ENCODE measurements at places on chromosomes 1 and 21.

- no peak for DNase-seq
Observed at GRCh38 chr21:38495696-38496095, 2.6 kb downstream of the ERG start.

DNA sequence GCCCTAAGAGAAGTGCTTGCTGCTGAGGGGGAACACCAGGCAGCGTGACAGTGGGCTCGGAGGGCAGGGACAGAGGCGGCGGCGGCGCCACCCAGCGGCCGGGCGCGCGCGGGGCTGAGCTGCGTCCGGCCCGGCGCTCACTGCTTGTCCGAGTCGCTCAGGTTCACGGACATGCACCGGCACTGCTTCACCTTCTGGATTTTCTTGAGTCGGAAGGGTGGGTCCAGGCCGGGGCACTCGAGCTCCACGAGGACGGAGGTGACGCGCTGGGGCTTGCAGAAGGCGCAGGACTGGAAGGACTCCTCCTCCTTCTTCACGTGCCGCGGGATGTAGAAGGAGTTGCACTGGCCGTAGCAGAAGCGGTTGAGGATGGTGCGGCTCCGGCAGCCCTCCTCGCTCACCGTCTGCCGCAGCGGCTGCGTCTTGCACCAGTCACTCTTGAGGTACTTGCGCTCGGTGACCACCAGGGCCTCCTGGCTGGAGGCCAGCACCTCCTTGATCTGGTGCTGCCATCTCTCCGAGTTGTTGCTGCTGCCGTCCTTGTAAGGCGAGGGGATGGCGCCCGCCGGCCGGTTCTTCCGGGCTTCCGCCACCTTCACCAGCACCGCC is 119.0 kb downstream of the GREM2 start:
- peak; percentile 38 for DNase-seq

DNA sequence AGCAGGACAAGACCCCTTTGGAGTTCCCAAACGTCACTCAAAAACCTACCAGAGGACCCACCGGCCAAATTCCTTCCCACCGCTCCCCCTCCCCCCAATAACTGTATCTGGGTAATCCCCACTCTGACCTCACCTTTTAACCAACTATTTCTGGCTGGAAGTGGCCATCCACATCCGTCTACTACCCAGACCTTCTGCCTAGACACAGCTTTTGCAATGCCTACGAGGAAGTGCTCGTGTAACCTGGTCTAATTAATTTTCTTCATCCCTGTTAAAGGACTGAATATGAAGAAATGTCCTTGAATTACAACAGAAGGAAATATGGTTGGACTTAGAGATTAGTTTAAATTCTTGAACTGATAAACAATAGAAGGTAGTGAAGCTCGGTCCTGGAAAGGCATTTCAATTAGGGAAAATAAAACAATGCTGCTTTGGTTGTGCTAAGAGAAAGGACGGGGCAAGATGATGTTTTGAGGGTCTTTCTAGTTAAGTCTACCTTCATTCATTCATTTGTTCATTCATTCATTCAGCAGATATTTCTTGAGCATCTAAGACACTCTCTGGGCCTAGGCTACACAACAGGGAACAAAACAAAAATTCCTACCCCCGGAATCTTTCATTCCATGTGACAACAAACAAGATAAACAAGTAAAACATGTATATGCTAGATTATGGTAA is 18.8 kb downstream of the AVPR1B start:
- DNase-seq = no peak

DNA sequence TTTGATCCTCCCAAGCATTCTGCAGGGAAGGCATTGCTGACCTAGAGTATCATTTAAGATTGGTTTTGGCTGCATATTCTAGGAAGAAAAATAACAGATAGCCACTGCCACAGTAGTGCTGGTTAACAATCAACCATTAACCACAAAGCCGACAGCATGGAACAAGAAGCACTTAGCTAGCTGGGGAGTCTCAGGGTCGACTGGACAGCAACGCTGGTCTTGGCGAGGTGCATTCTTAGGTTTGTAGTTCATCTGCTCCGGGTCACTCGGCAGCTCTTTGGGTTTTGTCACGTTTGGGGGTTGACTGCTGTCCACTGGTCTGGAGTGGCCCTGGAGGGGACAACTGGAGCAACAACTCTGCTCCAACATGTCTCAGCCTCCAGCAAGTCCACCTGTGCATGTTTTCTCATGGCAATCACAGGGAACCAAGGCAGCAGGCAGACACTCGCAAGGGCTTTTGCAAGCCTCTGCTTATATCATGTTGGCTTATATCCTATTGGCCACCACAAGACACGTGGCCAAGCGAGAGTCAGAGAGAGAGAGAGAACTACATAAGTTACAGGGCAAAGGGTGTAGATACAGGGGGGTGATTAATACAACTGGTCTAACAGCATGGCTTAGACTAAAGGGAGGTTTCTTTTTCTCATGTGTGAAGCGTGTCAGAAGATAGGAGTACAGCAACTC is 99.5 kb downstream of the LACTBL1 start:
- DNase-seq = no peak

GRCh38 chr1:108077991-108078390 is 113.0 kb upstream of the VAV3 start:
- no peak for DNase-seq

GRCh38 chr1:50973875-50974617 is 4.0 kb downstream of the CDKN2C start:
- DNase-seq = no peak

DNA sequence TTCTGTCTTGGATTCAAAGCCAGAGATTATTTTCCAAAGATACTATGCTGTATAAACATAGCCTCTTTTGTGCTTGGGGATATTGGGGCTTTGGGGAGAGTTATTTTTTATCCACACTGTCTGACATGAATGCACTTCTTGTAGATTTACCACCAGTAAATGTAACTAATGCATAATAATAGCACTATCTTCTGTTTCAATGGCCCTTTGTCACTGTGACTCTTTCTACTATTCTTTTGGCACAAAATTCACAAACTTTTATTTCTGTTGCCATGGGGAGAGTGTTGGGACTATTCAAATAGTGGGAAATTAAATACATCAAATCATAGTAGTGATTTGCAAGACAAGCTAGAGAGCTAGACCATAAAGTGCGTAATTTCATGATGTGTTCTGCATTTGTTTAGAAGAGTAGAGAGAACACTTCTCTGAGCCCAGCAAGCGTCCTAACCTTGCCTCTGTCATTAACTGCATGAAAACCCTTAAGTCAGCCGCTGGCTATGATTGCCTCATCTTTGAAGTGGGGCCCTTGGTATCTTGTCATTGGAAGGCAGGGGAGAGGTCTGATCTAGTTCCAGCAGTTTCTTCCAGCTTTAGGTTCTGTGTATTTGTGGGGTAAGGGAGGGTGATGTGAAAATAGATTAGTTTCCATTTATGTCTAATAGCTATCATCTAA is 154.4 kb downstream of the HHAT start:
- DNase-seq = no peak

DNA sequence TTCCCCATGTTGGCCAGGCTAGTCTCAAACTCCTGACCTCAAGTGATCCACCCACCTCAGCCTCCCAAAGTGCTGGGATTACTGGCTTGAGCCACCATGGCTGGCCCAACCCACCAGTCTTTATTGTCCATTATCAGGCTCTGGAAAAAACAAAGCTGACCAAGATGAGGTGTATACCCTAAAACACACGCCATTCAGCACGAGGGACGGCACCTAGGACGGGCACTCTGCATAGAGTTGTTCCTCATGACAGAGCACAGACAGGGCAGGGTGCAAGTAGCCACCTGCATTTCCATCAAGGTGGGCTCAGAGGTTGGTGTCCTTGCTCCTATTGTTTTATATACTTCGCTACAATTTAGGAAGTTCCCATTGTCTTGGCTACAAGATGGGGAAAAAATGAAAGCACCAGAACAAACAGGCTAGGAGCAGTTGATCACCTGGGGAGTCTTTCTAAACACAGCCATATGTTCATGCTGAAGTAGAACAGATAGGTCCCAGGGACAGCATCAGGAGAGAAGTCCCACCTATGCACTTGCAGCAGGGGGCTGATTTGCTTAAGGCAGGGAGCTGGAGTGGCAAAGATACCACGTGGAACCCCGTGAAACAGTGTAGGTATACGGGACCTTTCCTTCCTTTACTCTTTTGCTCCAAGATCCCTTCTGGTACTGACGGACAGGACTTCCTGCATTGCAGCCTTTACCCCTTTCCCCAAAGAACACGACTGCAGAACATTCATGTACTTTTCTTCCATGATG is 4.5 kb downstream of the KRTCAP2 start:
- no peak for DNase-seq

- DNase-seq = no peak
Observed at GRCh38 chr1:30760596-30761324, 3.2 kb upstream of the LAPTM5 start.

GRCh38 chr21:43918385-43918947 is 53.4 kb downstream of the AGPAT3 start:
- DNase-seq = no peak

DNA sequence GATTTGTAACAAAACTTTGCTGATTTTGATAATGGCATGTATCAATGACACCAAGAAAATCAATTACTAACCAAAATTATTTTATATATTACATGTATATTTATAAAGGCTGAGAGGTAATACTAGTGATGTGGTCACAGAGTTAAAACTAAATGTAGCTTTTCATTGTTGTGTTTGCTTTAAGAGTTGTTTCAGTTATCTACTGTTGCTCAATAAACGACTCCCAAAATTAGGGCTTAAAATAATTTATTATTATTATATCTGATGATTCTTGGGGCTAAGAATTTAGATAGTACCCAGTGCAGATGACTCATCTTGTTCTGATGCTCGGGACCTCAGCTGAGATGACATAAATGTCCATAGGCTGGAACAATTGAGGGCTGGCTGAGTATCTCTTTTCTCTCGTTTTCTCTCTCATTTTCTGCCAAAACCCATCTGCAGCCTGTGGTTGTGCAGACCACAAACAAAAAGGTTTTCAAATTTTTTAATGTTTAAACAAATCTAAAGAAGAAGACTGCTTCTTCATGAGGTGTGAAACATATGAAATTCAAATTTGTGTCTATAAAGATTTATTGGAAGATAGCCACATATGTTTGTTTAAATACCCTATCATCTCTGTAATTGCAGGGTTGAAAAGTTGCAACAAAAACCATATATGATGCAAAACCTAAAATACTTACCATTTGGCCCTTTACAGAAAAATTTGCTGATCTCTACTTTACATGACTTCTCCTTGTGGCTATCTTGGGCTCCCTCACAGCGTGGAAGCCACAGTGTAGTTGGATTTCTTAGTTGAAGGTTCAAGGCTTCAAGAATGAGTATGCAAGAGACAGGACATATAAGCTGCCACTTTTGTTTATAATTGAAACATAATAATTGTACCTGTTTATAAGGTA is 14.8 kb upstream of the PTPRC start:
- no peak for DNase-seq

DNA sequence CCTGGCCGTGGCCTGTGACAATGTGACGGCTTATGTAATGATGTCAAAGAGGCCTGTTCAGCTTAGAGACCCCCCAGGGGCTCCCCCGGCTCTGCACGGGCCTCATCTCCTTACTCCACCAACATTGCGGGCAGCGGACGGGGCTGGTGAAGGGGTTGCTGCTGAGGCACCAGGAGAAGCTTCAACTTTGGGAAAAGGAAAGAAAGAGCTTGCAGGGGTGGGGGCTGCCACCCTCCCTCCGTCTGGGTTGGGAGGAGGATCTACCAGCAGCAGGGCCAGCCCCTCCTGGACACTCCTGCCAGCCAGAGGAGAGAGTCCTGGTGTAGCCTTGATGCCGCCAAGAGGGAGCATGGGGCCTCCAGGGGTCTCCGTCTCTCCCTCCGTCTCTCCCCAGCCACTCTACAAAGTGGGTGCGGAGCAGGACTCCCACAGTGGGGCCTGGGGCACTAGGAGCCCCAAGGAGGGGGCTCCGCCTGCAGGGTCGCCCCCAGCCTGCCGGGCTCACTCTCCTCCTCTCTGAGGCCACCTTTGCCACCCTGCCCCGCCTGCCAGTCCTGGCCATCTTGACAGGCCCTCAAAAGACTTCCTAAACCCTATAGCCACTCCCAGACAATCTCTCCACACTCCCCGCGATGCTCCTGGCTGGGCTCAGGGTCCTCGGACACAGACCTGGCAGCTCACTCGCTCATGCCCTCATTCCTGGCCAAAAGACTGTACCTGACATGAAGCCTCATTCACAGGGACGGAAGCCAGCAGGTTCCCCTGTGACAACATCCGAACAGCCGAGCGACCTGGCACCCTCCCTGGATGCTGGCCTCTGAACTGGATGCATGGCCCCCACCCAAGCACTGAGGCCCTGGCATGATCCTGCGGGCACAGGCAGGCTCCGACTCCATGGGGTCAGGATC is 130.4 kb upstream of the ARHGEF16 start:
- no peak for DNase-seq

GRCh38 chr1:89666640-89667039 is 33.7 kb downstream of the LRRC8C start:
- DNase-seq = no peak

DNA sequence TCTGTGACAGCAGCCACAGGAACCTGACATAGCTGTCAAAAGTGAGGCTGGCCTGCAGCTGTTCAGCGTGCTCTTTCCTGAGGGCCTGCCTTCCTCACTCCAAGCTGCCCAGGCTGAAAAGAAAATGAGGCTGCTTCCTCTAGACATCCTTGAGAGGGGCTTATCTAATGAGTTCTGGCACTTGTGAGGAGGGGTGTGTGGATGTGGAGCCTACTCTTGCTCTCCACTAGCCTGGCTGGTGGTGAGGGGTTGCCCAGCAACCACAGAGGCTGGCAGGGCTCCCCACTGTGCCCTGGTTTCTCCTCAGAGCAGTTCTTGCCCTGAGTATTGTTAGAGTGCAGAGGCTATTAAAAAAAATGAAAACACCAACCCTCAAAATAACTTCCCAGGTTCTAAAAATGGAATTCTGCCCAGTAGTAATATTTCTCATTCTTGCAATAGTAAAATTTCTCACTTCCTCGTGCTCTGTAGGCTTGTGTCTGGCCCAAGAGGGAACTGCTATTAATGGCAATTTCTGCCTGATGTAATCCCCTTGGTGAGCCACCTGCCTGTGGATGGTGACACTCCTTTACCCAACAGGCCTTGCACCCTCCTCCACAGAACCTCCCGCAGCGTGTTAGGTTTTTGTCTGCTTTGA is 52.6 kb upstream of the EPS8L3 start:
- DNase-seq = no peak

- DNase-seq = no peak
Observed at GRCh38 chr1:102837551-102837950, 270.8 kb downstream of the COL11A1 start.

GRCh38 chr1:110786802-110787327 is 86.1 kb upstream of the CD53 start:
- DNase-seq = no peak

DNA sequence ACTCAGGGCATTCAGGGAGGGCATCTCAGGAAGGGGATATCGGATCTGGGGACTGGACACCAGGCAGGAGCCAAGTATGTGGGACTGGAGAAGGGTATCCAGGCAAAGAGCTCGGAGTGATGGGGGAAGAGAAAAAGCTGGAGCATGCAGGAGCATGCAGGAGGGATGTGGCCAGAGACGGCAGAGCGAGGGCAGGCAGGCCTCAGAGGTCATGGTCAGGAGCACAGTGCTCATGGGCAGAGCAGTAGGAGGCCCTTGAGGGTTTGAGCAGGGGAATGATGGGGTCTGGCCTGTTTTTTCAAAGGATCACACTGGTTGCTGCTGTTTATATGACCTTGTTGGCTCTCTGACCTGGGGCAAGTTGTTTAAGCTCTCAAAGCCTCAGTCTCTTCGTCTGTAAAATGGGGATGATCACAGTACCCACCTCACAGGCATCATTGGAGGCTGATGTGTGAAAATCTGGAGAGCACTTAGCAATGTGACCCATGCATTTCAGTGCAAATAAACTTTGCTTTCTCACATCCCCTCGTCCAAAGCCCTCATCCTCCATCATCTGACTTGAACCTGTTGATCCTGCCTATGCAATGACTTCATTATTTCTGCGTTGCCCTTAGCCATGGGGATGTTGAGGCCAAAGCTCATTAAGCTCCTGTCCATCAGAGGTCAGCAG is 273.1 kb downstream of the MATN1 start:
- no peak for DNase-seq

Data from NT2/D1 (cell line).